Fibroblast of skin of right quadriceps (primary cell): ENCODE measurements at places on chromosomes 1 and 21.

DNA sequence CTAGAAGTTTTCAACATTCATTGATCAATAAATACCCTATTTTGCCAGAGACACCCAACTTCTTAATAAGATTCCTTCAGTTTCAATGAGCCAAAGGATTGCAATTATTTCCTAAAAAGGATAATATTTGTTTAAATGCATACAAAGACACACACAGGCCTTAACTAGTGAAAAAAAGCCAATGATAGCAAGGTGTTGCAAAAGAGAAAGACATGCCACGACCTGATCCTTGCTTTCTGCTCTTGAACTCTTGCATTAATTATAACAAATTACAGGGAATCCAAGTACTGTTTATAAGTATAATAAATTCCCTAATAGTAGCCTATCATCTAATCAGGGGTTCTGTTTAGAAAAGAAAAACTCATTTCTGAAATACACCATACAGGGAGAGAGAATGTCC is 131.1 kb downstream of the PTPN14 start:
- DNase-seq, result no peak

GRCh38 chr1:171256940-171257606 is 8.8 kb downstream of the FMO1 start:
- peak; percentile 75 for DNase-seq

DNA sequence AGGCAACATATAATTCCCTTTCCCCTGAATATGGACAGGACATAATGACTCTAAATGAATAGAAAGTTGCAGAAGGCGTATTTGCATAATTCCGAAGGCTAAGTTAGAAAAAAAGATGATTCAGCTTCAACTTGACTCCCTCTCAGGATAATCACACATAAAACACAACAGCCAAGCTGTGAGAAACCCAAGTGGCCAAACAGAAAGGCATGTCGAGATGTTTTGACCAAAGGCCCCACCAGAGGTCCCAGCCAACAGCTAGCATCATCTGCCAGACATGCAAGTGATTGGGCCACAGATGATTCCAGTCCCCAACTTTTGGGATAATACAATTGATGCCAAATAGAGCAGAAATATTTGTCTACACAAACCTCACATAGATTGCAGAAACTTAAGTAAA is 444.9 kb downstream of the LTN1 start:
- no peak for DNase-seq

- peak; percentile 8 for DNase-seq
Observed at GRCh38 chr1:52970149-52970548, 43.1 kb downstream of the SCP2 start.

GRCh38 chr1:111938536-111938935 is 50.9 kb downstream of the KCND3 start:
- DNase-seq, result no peak

DNA sequence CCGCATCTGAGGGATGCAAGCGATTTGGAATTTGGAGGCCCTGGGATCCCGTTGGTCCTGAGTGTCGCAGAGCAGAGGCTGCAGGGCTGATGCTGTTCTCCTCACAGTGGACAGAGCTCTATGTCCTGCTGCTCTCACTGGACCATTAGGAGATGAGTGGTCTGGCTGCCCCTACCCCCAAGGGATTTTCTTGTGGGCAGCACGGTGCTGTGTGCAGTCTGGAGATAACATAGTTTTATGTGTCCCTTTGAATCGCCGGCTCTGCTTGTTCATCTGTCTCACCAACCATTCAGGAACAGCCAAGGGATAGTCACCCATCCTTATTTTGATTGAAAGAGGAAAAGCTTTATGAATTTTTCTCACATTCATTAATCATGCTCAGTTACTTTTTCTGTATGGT is 49.9 kb downstream of the CHRM3 start:
- no peak for DNase-seq
